NCI-H524 (cell line): ENCODE measurements at places on chromosomes 5 and 9.

DNA sequence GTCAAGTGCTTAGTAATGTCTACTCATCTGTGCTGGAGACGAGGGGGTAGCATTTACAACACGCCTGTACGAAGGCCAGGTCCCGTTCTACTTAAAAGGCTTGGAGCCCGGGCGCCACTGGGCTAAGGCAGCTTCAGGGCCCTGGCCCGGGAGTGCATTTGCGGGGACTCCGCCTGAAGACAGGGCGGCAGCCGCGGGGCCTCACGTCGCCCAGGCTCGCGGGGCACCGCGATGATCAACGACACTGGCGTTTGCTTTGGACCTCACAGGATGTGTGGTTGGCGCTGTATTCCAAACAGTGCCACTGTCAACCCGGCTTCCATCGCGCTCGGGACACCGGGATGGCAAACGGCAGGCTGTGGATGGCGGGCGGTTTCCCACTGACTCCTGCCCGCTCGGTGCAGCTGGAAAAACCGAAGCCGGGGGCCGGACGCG is 1.1 kb upstream of the TENT4A start:
- peak; percentile 69 for DNase-seq

DNA sequence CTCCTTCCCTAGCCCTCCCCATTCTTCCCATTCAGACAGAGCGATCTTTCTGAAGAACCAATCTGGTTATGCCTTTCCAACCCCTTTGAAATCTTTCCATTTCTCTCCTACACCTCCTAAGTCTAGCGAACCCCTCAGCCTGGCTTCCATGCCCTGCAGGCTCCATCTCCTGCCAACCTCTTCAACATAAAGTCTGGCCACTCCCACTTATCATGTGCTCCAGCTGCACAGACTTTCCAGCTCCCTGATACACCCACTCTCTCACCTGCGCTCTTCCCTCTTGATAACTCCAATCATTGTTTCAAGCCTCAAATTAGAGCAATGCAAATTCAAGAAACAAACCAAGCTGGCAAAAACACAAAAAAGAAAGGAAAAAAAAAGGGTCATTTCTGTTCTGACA is 3.8 kb upstream of the ORM1 start:
- DNase-seq = no peak

GRCh38 chr9:130186051-130186450 is 13.8 kb downstream of the NCS1 start:
- peak; percentile 45 for DNase-seq

DNA sequence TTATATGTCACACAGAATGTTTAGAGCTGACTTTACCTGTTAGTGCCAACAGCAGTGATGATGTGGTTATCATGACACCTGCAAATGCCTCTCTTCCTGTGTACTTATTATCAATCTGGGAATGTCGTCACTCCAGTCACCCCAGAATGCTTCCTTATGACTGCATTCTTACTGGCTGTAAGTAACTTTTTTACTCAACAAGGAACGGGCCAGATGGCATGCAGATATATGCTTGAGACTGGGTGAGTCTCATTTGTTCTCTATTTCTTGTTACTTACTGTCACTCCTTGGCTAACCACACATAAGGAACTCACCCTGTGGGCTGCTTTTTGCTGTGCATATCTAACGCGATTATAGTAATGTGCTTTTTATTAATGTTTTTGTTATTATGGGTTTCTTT is 385.5 kb upstream of the MEF2C start:
- DNase-seq = no peak

DNA sequence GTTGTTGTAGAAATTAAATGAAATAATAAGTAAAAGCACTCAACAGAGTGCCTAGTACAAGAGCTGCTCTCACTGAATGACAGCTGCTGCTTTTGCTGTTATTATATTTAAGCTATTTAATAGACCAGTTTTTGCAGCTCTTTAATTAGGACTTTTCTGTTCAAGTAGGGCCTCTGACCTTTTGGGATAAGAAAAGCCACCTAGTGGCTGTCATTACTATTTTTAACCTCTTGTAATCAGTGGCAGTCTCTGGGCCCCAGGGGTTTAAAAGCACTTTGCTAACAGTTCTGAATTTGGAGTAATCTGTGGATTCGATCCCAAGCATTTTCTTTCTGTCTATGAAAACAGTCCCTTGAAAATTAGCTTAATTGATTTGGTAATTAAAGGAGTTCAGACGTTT is 121.1 kb downstream of the NUDT12 start:
- no peak for DNase-seq

DNA sequence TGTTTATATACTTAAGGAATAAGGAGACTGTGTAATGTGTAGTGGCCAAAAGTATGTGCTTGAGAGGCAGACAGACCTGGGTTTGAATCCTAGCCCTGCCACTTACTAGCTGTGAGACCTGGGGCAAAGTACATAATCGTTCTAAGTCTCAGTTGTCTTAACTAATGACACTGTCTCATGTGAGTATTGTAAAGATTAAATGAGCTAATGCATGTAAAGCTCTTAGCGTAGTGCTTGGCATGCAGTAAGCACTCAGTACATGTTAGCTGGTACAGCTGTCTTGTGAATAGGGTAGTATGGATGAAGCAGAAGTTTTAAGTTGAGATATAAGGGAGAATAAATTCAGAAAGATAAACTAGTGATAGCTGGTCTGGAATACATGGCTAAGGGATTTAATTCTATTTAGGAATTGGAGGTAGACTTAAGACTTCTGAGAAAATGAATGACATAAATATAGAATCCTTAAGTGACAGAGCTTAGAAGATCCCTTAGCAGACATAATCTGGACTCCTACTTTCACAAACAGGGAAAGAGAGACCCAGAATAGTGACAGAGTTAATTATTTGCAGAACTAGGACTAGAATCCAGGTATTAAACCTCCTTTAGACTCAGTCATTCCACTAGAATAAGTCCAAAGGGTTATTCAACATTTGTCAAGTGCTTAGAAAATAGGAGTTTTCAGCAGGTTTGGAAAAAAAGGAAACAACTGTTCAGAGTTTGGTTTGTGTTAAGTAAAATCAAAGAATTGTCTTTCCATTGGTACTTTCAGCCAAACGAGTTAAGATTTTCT is 13.1 kb downstream of the GPR21 start:
- DNase-seq = no peak

DNA sequence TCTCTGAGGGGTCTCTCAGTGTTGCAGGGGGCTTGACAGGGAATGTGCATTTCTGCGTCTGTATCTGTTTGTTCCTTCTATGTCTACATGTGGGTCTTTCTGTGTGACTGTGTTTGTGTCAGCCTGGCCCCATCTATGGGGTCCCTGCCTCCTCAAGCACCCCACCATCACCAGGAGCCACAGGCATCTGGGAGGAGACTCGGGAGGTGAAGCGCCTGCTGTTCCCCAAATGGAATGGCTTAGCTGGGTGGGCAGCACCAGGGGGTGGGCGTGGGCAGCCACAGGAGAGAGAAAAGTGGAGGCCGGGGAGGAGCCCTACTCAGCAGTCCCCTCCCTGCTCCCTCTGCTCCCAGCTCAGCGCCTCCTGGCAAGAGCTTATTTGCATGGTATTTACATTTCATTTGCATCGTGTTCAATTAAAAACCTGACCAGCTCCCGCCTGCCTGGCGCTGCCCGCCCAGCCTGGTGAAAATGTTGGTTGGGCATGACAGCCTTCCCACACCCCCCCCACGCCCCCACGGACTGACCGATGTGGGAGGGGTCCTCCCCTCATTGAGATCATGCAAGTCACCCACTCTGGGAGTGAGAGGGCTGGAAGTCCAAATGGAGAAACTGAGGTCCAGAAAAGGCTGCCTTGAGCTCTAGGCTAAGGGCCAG is 50.5 kb downstream of the CXXC5 start:
- peak; percentile 25 for DNase-seq

GRCh38 chr5:139283252-139284166 is 10.0 kb upstream of the MATR3 start:
- no peak for DNase-seq

DNA sequence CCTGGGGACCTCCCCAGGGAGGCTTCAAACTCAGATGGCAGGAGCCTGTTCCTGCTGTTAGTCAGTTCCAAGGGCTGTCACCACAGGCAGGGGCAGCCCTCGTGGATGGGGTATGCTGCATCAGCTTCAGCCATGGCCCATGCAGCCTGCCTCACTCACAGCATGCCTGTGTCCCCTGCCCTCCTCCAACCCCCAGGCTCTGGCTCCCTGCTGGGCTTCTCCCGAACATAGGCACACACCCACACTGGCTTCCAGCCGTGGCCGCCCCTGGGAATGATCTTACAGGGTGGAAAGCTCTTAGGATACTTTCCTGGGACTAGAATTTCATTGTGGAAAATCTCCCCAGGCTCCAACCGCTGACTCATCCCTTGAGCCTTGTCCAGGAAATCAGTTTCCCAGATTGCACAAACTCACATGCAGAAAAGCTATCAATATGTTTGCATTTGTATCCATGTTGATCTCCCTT is 163.8 kb downstream of the SEC61B start:
- peak; percentile 54 for DNase-seq

- DNase-seq = no peak
These were observed 63.2 kb downstream of the PRRT1B start for GRCh38 chr9:131608493-131609037.

DNA sequence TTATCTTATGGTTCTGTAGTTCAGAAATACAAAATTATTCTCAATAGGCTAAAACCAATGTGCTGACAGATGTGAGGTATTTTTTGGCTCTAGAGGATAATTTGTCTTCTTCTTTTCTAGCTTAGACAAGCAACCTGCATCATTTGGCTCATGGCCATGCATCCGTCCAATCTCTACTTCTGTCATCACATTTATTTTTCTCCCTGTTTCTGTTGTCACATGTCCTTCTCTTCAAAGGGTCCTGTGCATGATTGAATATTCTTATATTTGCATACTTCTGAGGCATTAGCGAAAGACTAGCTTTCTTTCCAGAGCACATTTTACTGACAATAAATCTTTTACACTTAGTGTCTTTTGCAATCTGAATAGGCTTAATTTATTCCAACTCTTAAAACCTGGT is 564.7 kb downstream of the CDH10 start:
- peak; percentile 20 for DNase-seq

DNA sequence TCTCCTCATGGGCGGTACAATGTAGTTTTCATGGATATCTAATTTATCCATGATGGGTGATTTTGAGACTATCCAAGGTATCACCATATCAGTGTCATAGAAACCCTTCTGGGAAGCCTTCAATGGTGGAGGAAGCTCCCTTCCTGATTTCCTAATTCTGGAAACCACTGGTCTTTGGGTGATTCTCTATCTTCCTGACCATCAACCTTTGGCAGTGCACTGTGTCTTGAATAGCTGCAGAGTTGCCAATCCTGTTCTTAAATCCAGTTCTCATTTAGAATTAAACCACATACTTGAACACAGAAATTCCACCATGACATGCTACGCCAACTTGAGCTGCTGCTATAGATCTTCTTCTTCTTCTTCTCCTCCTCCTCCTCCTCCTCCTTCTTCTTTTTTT is 161.7 kb upstream of the KLF9 start:
- DNase-seq = no peak

GRCh38 chr5:135225856-135226560 is 173.0 kb downstream of the MACROH2A1 start:
- DNase-seq = peak; percentile 87

DNA sequence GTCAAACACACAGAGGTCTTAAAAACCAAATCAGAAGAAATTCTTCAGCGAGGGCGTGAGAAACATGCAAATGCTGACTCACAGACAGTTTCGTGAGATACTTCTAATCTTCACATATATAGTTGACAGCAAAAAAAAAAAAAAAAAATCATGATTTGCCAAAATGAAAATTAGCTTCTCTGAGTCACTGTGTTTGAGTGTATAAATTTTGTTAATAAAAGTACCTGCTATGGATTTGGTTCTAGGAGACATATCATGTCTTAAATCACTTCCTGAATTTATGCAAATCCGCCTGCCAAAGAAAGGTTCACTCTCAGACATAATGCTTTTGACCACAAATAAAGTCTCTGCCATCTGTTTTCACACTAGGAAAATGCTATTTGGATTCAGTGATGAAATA is 114.3 kb downstream of the SLC1A3 start:
- DNase-seq = peak; percentile 75
